Neural progenitor cell (in vitro differentiated cells): ENCODE measurements at places on chromosomes 6 and 20.
A peak's percentile ranks its signal among the peaks of the same experiment; 100 is the strongest.

DNA sequence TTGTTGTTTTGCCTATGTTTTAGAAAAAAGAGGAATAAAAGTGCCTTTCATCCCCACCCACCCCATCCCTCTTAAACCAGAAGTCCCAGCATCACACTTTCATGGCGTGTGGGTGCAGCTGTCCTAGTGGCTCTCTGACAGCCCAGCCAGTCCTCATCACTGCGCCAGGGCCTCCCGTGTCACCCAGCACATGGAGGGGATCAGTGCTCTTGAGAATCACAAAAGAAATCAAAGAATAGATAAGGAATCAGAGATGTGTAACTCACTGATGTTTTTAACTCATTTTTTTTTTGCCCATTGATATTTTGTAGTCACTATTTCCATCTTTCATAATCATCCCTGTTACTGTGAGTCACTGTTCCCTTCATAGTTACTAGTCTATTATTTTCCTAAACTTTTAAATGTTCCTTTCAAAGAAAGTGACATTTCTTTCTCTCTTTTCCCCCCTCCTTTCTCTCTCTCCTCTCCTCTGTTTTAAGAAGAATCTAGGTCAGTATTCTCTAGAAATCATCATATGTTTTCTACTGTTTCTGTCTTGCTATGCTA lies 78.6 kb downstream of the AIG1 start:
- DNase-seq: no peak

DNA sequence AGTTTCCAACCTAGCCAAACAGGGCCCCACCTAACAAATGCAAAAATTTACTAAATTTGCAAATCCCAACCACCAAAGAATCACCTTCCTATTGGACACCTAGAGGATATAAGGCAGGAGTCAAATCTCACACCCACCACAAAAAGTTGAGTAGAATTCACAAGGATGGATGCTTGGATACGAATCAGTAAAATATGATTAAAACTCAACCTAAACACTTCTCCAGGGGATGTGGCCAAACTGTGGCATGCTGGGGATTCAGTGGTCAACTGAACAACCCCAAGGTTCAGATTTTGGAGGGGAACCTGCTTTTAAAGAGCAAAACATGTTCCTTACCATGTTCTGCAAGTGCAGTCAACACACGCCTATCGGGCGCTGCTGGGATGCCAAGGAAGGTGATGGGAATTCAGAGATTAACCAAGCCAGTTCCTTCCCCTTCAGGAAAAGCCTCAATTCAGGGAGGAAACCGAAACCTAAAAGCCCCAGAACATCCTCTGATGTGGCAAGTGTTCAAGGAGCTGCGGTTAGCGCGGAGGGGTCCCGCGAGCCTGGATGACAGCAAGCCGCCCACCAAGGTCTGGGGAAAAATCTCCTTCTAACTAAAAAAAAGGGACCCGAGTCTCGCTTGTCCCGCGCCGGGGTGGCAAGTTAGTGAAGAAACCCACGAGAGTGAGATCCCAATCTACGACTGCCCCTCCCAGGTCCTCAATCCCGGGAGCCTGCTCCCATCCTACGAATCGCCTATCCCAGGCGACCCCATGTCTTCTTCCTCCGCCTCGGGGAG lies 902 bp downstream of the SAMHD1 start:
- peak; percentile 44 for DNase-seq

- no peak for DNase-seq
These were observed 9.0 kb upstream of the NCOA6 start for GRCh38 chr20:34834459-34834893.

- DNase-seq: no peak
These were observed 62.1 kb upstream of the RIPOR2 start for GRCh38 chr6:24997905-24998304.

DNA sequence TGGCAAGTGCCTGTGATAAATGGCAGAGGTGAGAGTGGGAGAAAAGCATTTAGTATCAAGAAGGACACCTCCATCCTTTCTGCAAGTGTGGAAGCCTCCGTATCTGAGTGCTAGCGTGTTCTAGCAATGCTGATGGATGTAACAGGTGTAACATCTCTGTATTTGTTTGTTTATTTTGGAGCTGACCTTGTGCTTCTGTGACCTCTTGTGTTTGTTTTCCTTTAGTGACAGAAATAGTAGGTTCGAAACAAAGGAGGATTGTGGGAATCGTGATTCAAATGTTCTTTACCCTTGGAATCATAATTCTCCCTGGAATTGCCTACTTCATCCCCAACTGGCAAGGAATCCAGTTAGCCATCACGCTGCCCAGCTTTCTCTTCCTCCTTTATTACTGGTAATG lies 60.4 kb downstream of the SLC22A3 start:
- no peak for DNase-seq

- DNase-seq: no peak
These were observed 1.9 kb upstream of the SRSF3 start for GRCh38 chr6:36592221-36592655.

GRCh38 chr6:129860908-129861665 lies at the start of gene TMEM244:
Gene TMEM244, minus strand, starts transcription at chr6:129861315. Its CDS starts 127 bp downstream, at chr6:129861188.
- no peak for DNase-seq

DNA sequence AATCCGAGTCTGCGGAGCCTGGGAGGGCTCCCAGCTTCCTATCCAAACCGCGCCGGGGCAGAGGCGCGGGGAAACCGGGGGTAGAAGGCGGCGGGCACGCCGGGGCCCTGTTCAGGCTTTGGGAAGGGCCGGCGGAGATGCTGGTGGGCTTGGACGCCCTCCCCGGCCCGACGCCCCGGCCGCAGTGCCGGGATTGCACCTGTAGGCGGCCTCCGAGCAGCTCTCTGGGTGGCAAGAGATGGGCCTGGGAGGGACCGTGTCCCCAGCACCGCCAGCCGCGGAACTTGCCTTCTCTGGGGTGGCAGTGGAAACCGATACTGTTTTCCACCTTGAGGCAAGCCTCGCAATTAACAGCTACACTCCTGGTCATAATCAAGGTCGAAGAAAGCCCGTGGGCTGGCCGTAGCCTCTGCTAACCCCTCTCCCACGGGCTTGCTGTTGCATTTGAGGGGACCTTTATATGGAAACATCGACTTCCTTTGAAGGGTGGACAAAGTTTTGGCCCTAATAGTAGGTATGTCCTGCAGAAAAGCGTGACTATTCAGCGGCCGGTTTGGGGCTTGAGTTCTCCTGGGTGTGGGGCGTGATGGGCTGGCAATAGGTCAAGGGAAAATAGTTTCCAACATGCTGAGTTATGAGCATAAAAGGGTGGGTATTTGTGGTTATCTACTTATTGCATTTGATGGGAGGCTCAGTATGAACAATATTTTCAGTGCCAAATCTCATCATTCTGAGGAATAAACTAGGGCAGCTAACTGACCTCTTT lies 1.1 kb upstream of the JAG1 start:
- DNase-seq: peak; percentile 93

- no peak for DNase-seq
These were observed 211.4 kb upstream of the ZFP64 start for GRCh38 chr20:52402950-52403349.

DNA sequence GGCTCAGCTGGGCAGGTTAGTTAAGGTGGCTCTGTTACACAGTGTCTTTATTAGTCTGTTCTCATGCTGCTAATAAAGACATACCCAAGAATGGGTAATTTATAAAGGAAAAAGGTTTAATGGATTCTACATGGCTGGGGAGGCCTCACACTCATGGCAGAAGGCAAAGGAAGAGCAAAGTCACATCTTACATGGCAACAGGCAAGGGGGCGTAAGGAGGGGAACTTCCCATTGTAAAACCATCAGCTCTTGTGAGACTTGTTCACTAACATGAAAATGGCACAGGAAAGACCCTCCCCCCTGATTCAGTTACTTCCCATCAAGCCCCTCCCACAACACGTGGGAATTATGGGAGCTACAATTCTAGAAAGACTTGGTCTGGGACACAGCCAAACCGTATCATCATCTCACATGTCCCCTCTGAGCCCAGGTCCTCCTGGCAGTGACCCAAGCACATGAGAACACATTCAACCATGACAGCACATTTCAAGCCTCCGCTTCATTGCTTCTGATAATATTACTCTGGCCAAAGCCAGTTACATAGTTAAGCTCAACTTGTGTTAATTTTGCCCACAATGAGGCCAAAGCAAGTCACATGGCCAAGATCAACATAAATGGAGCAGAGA lies 383.9 kb downstream of the PLCB1 start:
- DNase-seq: no peak
